ENCODE measurements at places on chromosomes 2 and 18. TPM values are rescaled to one million over a fixed set of nuclear protein-coding genes. Genes with fewer than 3 reads are reported as not detected.

GRCh38 chr18:50401888-50402287, 27.0 kb downstream of the SKA1 start:
- no peak for DNase-seq

- no peak for DNase-seq
These were observed 24.9 kb downstream of the MYO5B start for GRCh38 chr18:50170004-50170403.

GRCh38 chr2:138922973-138923563, 142.9 kb upstream of the NXPH2 start:
- no peak for DNase-seq

- no peak for DNase-seq
These were observed 28.7 kb downstream of the SLC14A1 start for GRCh38 chr18:45752681-45753080.

- no peak for DNase-seq
These were observed 49.6 kb upstream of the TLK1 start for GRCh38 chr2:171210216-171210863.

Gene C2orf15
- total RNA-seq = not detected

- DNase-seq = peak; percentile 32
These were observed at the start of gene SH3YL1 for GRCh38 chr2:263774-264492. TSS of gene SH3YL1 (minus strand) at chr2:264032. CDS start at chr2:263984, 48 bp downstream.

- DNase-seq = no peak
These were observed 788.4 kb upstream of the SOX11 start for GRCh38 chr2:4903656-4904348.

- DNase-seq = peak; percentile 56
These were observed 215.6 kb upstream of the TNP1 start for GRCh38 chr2:217075268-217076057.

DNA sequence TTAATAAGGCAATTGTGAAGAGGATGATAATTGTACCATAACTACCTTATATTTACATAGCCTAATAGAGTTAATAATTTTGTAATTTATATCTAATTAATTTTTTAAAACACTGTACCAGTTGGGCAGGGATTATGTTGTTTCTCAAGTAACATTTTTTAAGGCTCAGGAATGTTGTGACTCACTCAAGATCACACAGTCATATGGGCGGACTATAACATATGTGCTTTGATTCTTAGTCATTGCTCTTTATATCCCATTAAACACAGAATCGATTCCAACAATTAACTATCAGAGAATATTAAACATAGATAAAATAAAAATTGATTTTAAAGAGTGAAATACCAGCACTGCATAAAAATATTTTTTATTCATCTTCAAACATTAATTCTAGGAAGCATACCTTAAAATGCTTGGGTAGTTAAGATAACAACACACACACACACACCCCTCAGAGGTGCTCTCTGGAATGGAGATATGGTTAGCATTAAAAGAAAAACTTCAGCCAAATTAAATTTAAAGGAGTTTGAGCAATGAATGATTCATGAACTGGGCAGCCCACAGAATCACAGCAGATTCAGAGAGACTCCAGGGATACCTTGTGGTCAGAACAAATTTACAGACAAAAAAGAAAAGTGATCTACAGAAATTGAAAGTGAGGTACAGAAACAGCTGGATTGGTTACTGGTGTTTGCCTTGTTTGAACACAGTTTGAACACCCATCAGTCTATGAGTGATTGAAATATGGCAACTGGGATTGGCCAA, 869.4 kb upstream of the ID2 start:
- DNase-seq = no peak

Gene EVA1A
- 1.2 TPM for total RNA-seq

Gene TSPYL6
- not detected for total RNA-seq

- DNase-seq = no peak
These were observed 181.6 kb downstream of the PARD3B start for GRCh38 chr2:204726831-204727230.

Gene TFCP2L1
- under 0.01 TPM for total RNA-seq
